Foreskin keratinocyte (primary cell): ENCODE measurements at places on chromosomes 7 and 10. TPM values are rescaled to one million over a fixed set of nuclear protein-coding genes. Genes with fewer than 3 reads are reported as not detected.

Gene CUBN
- polyA plus RNA-seq = 0.01 and 0.06 TPM in 2 replicates

GRCh38 chr7:29275018-29275318, 80.4 kb downstream of the CHN2 start:
- no peak for DNase-seq

DNA sequence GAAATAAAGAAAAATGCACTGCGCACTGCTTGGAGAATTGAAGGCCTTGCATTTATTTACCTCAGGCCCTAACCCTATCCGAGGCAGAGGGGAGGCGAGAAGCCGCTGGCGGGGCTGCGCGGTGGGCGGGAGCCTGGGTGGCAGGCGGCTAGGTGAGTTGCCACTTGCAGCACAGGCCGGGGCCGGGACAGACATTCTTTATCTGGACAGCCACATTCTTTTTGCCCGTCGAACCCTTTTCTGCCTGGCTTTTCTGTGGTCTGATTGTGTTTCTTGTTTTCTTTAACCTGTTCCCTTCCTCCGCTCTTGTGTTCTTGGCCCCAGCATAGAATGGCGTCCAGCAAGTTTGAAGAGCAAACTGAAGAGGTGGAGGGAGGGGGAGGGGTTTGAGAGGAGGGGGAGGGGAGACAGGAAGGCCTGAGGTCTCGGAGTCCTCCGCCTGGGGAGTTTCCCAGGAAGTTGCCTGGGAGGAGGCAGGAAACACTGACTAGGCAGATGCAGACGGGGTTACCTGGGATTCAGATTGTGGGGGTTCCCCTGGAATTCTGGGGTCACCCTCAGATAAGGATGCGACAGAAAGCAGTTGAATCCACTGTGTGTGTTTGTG, 5.1 kb downstream of the SHH start:
- DNase-seq = no peak

DNA sequence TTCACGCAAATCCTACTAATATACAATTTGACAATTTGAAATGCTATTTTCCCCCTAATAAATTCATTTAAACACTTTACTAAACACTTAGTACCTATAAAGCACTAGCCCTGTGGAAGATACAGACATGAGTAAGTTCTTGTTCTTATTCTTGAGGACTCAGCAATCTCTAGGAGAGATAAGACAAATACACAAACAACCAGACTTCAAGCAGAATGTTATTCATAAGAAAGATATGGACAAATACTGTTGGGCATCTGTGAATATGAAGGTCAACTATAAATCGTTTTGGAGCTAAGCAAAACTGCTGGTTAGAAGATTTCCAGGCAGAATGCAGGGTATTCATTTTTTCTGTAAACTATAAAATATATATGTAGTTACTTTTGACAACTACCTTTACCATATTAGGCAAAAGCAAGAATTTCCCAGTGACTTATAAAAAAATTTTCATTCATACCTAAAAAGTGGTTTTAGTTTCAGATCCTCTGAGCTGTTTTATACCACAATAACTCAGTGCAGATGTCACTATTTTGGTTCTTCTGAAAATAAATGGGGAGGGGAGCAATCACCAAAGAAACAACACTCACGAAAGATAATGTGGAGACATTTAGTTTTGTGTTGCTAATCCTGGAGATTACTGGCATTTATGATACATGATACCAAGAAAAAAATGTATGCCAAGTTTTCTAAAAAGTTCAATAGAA, 3.8 kb downstream of the VPS41 start:
- no peak for DNase-seq

- no peak for DNase-seq
Observed at GRCh38 chr7:151125846-151126481, 39.7 kb downstream of the AGAP3 start.

Gene HECTD2
- 0.58 and 0.85 TPM in 2 replicates for polyA plus RNA-seq

Gene PAXIP1
- 5.0 and 6.8 TPM in 2 replicates for polyA plus RNA-seq

GRCh38 chr10:63106111-63106755, 26.9 kb upstream of the NRBF2 start:
- peak; percentile 58 for DNase-seq

- DNase-seq = no peak
Observed at GRCh38 chr7:35691827-35692307, 3.1 kb downstream of the HERPUD2 start.

Gene C10orf53
- not detected in 2 replicates for polyA plus RNA-seq

- no peak for DNase-seq
Observed at GRCh38 chr10:118481871-118482270, 113.6 kb downstream of the PRLHR start.

Gene FLNC
- 0.20 and 0.38 TPM in 2 replicates for polyA plus RNA-seq

Gene PROSER2
- polyA plus RNA-seq = 18.1 and 22.8 TPM in 2 replicates

Gene UCMA
- polyA plus RNA-seq = not detected in 2 replicates

DNA sequence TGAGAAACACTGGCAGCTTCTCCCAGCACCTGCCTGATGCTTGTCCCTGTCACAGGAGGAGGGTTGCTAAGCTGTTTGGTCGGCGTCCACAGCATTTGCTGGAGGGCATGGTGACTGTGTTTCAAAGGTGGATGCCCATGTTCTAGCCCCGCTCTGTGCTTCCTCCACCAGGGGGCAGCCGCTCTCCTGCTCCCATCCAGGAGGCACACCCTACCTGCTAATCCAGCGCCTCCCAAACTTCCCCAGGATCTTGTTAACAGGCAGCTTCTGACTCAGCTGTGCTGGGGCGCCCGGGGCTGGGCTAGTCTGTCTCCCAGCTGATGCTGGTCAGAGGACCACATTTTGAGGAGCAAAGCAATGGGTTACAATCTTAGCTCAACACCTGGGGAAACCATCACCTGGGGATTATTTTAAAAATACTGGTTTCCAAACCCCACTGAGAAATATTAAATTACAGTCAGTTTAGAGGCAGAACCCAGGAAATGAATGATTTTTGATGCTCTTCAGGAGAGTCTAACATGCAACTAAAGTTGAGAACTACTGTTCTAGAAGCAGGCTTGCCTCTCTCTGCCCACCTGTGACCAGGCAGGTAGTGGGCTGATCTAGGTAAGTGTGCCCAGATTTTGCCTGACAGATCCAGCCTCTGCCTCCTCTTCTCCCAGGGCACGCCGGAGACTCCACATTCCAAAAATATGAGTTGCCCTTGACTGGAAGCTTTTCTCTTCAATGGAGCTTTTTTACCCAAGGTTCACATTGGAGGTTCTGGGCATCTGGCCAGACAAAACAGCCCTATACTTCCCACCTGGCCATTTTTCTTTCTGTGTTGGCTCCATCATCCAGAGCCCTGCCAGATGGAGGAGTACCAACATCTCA, 92.7 kb upstream of the GPR26 start:
- peak; percentile 73 for DNase-seq

- DNase-seq = no peak
Observed at GRCh38 chr7:128065872-128066271, 34.6 kb upstream of the LRRC4 start.

Gene CYP3A5
- polyA plus RNA-seq = 0.41 and 0.91 TPM in 2 replicates

DNA sequence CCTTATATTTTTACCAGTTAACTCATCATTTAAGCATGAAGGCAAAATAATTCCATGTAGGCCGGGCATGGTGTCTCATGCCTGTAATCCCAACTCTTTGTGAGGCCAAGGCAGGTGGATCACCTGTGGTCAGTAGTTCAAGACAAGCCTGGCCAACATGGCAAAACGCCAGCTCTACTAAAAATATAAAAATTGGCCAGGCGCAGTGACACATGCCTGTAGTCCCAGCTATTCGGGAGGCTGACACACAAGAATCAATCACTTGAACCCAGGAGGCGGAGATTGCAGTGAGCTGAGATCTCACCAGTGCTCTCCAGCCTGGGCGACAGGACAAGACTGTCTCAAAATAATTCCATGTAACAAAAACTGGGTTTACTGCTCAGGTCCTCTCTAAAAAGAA, 18.3 kb downstream of the HNRNPA2B1 start:
- DNase-seq = no peak

Gene RAMP3
- not detected in 2 replicates for polyA plus RNA-seq

Gene MEOX2
- not detected in 2 replicates for polyA plus RNA-seq

Gene CDC14C
- not detected in 2 replicates for polyA plus RNA-seq

DNA sequence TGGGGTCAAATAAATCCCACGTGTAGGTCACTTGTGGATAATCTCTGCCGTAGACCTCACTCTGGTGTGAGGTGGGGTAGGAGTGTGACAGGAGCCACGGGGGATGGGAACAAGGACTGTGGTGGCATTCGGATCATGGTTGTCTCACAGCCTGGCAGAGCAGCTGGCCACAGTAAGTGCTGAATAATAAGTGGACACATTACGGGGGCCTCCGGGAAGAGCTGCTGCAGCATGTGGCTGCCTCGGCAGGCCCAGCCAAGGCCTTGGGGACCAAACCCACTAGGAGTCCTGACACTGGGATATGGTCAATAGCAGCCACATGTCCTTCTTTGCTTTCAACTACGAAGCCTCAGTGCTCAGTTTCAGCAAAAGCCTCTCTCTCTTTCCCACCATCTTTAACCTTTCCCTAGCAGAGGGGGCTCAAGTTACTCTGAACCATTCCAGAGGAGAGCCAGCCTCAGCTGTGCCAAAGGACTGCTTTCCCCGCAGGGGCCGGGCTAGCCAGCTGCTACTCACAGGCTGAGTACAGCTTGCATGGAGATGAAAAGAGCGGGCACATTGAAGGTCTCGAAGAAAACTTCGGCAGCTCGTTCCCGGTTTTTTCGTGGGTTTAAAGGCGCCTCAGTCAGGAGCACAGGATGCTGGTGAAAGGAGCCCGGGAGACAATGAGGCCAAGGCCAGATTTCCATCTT, 17.3 kb downstream of the ACTR1A start:
- DNase-seq = no peak

- DNase-seq = no peak
Observed at GRCh38 chr10:31757831-31758230, 170.8 kb downstream of the ARHGAP12 start.

DNA sequence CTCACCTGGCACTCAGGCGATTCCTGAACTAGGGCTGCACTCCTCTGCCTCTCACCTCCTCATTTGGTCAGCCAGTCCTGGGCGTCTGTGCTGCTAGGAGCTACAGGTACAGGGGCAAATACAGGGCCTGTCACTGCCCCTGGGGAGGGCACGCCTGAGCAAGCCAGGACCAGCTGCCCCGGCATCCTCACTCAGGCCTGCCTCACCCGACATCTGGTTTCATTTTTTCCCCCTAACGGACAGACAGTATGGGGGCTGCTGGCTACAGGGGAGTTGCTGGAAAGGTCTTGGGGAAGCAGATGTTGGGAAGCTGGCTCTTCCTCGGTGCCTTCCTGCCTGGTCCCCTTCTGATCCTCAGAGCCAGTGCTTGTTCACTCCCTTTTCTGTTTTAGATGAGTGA, 77.3 kb upstream of the PPIF start:
- DNase-seq = no peak

Gene JAKMIP3
- not detected in 2 replicates for polyA plus RNA-seq

DNA sequence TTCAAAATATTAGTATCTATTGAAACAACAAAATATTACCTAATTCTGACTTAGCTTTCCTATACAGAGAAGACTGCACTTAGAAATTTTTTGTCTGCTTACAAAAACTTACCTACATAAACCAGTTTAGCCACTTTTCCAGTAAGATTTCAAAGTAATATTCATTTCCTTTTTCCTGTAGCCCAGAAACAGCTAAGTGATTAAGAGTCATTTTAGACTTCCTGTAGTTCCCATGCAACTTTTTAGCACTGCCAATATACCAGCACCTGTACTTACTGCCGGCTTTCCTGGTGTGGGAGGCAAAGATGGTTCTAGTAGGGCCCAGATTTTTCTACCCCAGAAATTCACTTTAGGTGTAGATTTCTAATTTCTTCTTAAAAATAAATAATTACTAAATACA, 21.8 kb downstream of the NT5C2 start:
- peak; percentile 71 for DNase-seq

Gene ACBD7
- polyA plus RNA-seq = not detected in 2 replicates

GRCh38 chr7:120400806-120401455, 128.0 kb downstream of the KCND2 start:
- DNase-seq = no peak

DNA sequence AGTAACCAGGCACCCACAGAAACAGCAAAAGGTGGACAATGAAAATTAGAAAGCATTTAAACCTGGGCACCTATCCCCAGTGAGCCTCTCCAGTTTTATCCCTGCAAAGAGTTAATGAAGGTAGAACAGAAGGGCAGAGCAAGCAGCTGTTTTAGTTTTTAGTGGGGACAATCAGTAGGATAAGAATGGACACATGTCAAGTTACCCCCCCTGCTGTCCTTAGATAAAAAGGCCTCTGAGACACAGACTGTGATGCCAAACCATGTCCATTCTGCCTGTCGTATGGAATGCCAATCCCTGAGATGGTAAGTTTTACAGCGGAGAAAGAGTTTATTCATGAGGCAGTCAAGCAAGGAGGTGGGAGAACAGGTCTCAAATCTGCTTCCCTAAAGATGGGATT, 162.6 kb upstream of the AGR3 start:
- DNase-seq = no peak

DNA sequence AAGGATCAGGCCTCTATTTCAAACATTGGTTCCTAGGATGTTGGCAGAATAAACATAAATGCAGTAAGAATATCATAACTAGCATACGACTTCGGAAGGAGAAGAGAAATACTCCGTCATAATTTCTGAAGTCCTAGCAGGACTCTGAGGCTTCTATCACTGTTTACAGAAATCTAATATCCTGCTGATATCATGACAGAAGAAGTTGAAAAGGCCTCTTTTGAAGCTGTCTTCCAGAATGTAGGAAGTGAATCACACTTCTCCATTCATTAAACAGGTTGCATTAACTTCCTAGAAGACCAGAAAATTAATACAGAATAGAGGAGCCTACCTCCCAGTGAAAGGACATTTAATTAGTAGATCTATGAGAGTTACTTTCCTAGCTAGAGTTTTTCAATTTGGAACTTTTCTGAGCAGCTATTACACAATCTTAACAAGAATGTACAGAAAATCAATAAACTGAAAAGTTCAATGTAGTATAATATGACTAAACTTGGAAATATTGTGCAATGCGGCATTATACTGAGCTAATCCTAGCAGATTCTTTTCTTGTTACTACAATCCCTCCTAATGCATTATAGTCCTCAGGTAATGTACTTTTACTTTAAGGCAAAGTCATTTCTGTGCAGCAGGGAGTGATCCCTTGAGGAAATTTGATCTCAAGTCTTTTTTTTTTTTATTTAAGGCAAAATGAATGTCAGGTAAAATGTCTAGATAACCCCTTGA, 622.6 kb upstream of the CELF2 start:
- peak; percentile 85 for DNase-seq

DNA sequence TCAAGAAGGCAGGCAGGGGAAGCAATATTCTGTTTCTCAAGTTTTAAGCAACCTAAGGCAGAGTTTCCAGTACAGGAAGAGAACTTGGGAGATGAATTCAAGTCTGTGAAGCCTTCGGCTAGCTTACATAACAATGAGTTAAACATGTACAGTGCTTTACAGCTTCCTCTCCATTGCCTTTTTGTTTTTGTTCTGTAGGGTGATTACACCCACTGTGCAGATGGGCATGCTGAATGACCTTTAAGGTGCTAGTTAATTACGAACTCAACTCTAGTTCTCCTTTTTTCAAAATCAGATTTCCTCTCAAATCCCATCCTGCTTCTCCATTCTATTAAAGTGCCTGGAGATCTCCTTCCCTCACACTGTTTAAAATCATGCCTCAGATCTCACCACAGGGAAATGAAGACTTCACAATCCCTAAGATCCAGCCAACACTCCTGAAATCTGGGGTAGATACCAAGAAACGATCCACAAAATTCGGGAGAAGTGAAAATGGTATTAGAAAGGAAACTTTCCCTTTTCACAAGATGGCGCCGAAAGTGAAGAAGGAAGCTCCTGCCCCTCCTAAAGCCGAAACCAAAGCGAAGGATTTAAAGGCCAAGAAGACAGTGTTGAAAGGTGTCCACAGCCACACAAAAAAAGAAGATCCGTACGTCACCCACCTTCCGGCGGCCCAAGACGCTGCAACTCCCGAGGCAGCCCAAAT, 16.8 kb upstream of the MSMB start:
- DNase-seq = no peak

GRCh38 chr10:11763501-11763861, 21.3 kb downstream of the ECHDC3 start:
- no peak for DNase-seq
